ENCODE measurements at places on chromosomes 11 and 22.

DNA sequence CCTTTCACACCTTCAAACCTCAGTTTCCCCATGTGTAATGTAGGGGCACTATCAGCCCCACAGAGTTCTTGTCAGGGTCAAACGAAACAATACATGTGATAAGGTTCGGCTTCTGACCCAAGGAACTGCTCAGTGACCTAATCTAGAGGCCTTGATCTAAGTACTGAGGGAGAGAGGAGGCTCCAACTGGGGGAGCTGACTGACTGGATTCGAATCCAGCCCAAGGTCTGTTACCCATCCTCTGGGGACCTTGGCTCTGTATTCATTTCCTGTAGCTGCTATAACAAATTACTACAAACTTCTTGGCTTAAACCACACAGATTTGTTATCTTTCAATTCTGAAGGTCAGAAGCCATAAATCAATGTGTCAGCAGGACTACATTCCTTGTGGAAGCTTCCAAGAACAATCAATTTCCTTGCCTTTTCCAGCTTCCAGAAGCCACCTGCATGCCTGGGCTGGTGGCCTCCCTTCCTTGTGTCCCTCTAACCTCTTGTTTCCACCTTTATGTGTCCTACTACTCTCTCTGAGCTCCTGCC, 10.7 kb upstream of the ANAPC15 start:
- DNase-seq = no peak

DNA sequence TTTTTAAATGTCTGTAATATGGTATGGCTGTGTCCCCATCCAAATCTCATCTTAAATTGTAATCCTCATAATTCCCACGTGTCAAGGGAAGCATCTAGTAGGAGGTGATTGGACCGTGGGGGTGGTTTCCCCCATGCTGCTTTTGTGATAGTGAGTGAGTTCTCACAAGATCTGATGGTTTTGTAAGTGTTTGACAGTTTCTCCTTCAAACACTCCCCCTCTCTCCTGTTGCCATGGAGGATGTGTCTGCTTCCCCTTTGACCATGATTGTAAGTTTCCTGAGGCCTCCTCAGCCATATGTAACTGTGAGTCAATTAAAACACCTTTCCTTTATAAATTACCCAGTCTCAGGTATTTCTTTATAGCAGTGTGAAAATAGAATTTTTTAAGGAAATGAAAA, 31.1 kb upstream of the CD44 start:
- DNase-seq = no peak

DNA sequence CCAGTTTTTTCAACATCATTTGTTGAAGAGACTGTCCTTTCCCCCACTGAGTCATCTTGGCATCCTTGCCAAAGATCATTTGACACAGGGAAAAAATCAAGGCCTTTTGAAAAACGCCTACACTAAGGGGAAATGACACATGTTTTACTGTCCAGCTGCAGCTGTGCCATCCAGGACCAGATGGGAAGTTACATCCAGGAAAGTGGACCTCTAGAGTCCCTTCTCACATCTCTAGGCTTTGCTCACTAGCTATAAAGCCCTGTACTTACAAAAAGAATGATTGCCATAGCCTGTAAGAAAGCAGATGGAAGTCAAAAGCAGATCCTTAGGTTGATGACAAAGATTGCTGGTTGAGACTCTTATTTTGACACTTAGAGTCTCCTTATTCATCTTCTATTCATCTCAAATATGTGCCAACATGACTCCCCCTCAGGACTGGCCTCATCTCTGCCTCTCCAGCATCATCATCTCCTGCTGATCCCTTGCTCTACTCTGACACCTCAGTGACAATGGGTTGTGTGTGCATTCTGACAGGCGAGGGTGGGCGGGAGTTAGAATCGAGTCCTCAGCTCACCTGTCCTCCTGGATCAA, 22.8 kb downstream of the OSBP2 start:
- DNase-seq = no peak

GRCh38 chr22:46451741-46452140, 85.7 kb downstream of the CELSR1 start:
- no peak for DNase-seq

DNA sequence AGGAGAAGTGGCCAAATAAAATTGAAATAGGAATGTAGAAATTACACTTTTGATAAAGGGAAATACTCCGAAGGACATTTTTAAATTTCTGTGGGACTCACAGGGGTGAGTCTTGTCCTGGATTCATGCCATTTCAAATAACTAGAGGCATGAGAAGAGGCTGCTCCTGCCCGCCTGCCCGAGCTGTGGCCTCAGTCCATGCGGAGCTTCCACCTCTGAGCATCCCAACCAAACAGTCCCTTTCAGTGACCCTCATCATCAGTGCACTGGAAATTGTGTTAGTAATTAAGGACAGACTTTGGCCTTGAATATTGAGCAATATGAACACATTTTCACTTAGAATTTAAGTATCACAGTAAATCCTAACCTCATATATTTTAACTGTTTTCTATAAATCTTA, 25.6 kb downstream of the GRIA4 start:
- no peak for DNase-seq

- no peak for DNase-seq
These were observed 10.2 kb downstream of the GNB1L start for GRCh38 chr22:19844377-19845053.

DNA sequence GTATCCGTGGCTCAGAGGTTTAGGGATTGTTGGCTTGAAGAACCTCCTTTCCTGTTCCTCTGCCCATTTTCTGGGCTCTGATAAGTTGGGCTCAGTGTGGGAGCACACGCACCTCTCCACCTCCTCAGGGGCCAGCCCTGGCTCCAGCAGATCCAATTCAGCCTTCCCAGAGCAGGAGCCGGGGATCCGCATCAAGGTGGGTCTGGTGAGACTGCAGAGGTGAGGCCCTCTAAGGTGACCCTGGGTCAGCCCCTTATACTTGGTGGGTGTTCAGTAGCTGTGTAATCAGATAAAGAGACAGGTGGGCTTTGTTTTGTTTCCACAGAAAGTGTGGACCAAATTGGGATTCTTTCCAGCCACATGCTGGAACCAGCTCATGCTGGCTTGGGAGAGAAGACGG, 1466.0 kb downstream of the TBC1D22A start:
- DNase-seq = no peak

DNA sequence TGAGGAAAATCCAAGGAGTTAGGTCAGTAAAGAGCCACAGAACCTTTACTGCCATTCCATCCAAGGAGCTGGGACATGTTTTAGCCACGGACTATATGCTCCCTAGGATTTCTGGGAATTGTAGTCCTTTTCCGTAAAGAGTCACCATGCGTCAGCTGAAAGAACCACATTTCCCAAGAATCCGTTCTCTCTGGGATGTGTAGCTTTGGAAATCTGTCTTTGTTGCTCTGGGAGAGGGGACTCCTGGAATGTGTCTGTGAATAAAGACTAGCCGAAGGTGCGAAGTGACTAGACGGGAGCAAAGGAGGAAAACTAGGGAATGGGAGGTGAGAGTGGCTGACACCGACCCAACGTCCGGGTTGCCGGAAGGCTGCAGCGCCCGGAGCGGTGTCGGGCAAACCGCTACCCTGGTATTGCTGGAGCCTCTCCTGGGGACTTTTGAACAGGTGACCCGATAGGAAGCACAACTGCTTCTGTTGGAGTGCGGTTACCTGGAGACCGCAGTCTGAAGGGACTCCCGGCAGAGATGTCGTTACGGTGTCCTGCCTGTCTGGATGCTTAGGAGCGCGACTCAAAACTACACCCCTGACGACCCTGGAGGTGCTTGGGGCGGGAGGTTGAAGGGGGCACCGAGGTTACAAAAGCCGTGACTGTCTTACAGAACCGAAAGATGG, at the start of gene IFTAP:
TSS of gene IFTAP (plus strand) at position 187 of the 674 bp plus-strand sequence. CDS start 15,602 bp downstream, outside the sequence.
- DNase-seq = peak; percentile 93

GRCh38 chr22:46931414-46931813, 169.0 kb downstream of the TBC1D22A start:
- DNase-seq = no peak

DNA sequence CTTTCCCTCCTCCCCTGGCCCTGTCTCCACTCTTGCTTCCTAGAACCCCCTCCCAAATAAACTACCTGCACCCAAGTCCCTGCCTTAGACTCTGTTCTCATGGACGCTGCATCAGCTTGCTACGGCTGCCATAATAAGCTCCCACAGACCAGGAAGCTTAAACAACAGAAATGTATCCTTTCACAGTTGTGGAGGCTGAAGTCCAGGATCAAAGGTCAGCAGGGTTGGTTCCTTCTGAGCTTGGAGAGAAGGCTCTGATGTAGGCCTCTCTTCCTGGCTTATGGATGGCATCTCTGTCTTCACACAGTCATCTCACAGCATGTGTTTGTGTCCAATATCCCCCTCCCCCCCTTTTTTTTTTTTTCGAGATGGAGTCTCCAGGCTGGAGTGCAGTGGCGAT, 23.4 kb downstream of the CBX7 start:
- no peak for DNase-seq

GRCh38 chr11:32775908-32776307, 18.6 kb downstream of the CCDC73 start:
- no peak for DNase-seq

DNA sequence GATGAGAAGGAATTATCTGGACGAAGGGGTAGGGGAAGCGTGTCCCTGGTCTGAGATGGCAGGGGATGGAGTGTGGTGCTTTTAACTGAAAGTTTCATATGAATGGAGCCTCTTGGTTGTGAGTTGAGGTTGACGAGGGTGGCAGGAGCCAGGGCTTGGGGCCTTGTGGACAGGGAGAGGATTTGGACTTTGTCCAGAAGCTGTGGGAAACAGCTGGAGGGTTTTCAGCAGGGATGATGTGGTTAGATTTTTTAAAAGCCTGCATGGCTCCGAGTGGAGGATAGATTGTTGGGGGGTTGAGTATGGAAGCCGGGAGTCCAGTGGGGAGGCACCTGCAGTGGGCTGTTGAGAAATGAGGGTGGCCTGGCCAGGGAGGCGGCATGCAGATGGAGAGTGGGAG, 24.8 kb downstream of the MYO7A start:
- no peak for DNase-seq

Measured in SK-N-DZ (cell line).